ENCODE measurements at places on chromosomes 1 and 21.

- DNase-seq: no peak
Measured at GRCh38 chr1:1538334-1538733, 2.1 kb downstream of the TMEM240 start.

GRCh38 chr21:43034826-43035225 lies 40.8 kb downstream of the CBS start:
- DNase-seq: no peak

GRCh38 chr1:10687251-10687651 lies 109.2 kb downstream of the CASZ1 start:
- no peak for DNase-seq

- DNase-seq: no peak
Measured at GRCh38 chr1:157975228-157975950, 18.1 kb upstream of the KIRREL1 start.

- no peak for DNase-seq
Measured at GRCh38 chr1:155540000-155540874, 22.4 kb downstream of the ASH1L start.

- DNase-seq: no peak
Measured at GRCh38 chr21:33813832-33814365, 101.7 kb downstream of the ATP5PO start.

GRCh38 chr1:6302568-6302967 lies 41.7 kb upstream of the GPR153 start:
- no peak for DNase-seq

DNA sequence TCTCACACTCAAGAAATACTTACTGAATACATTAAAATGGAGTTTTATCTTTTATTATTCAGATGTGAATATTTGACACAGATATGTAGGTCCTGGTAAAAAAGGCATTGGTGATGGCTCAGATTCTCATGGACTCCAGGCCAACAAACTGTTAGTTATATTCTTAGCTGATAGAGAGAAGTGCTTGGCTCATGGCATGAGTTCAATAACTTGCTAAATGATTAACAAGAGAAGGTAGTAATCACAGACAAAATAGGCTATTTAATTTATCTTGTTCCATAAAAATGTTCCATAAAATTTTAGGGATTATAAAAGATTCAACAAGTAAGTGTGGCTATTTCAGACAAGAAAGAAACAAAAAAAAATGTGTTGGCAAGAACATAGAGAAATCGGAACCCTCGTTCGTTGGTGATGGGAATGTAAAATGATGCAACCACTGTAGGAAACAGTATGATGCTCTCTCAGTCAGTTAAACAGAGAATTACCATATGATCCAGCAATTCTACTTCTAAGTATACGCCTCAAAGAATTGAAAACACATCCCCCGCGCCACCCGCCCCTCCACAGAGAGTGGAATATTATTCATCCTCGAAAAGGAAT lies 737.8 kb upstream of the ADAMTS5 start:
- no peak for DNase-seq

- no peak for DNase-seq
Measured at GRCh38 chr1:6770751-6771440, 14.4 kb upstream of the CAMTA1 start.

- no peak for DNase-seq
Measured at GRCh38 chr1:68202239-68202832, 30.0 kb downstream of the WLS start.

- DNase-seq: no peak
Measured at GRCh38 chr1:234661317-234661928, 51.4 kb upstream of the IRF2BP2 start.

DNA sequence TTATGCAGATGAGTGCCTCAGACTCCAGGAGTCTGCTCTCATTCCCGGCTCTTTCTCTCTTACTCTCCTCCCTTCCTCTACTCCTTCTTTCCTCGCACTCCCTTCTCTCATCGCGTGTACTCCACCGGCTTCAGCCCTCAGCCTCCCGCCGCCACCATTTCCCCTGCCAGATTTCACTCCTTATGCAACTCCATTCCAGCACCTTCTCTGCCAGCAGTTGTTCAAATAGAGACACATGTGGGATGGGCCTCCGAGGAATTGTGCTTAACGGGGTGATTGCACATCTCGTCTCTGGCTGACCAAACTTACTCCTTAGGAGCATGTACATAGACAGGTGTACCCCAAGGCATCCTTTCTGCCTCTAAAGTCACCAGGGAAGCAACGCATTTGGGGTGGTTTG lies 2.1 kb downstream of the CNTN2 start:
- DNase-seq: no peak

DNA sequence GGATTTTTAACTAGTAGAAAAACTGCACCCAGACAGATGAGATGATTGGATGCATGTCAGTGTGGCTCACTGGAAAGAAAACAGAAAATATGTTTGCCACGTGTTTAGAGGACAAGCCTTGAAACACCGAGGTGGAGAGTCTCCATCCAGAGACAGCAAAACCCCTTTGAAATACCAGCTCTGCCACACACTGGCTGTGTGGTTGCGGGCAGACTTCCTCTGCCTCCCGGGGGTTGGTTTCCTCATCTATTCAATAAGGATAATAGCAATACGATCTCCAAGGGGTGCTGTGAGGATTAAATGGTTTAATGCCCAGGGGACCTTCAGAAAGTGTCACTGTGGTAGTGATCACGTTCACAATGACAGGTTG lies 67.2 kb upstream of the PARP1 start:
- DNase-seq: no peak

DNA sequence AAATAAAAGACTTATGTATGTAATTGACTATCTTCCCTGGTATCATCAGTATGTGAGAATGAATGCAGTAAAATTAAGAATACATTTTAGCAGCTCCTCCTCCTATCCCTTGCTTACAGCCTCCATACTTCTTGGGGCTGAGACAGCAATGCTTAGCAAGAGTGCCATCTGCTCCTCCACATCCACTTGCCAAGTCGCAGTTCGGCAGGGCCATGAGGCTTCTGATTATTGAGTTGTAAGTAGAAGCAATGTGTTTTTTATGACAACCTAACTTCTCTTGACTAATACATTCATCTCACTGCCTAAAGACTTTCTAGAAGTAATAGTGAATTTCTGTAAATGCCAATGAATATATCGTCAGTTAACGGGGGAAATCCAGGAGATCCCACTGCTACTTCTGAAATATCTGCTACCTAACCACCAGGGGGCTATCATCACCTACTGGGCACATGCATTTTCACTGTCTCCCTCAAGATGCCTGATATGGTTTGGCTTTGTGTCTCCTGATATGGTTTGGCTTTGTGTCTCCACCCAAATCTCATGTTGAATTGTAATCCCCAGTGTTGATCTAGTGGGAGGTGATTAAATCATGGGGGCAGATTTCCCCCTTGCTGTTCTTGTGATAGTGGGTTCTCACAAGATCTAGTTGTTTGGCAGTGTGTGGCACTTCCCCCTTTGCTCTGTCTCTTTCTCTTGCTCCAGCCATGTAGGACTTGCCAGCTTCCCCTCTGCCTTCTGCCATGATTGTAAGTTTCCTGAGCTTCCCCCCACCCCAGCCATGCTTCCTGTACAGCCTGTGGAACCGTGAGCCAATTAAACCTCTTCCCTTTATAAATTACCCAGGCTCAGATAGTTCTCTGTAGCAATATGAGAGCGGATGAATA lies 59.6 kb downstream of the EXTL2 start:
- peak; percentile 28 for DNase-seq

- peak; percentile 22 for DNase-seq
Measured at GRCh38 chr1:91450260-91450659, 45.6 kb upstream of the HFM1 start.

GRCh38 chr1:119472080-119472818 lies 34.8 kb upstream of the HSD3B1 start:
- DNase-seq: no peak

DNA sequence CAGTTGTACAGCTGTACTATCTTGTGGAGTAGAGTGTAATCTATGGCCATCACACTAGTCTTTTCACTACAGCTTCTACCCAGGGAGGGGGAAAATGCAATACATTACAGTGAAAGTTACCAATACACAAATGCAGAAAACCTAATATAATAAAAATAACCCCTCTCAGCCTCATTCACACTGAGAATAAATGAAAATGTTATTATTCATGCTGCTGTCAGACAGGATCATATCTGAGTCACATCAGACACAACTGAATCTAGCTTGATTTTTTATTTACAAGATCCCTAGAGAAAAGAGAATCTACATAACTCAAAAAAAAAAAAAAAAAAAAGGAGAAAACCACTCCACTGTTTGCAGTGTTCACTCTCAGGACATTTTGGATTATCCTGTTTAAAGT lies 293.9 kb upstream of the ESRRG start:
- DNase-seq: no peak

DNA sequence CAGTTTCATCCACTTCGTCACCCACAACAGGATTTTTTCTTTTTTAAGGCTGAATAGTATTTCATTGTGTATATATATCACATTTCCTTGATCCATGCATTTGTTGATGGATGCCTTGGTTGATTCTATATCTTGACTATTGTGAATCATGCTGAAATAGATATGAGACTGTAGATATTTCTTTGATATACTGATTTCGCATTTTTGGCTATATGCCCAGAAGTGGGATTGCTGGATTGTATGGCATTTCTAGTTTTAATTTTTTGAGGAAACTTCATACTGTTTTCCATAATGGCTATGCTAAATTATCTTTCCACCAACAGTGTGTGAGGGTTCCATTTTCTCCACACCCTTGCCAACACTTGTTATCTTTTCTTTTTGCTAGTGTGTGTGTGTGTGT lies 5.0 kb downstream of the GUCA2B start:
- DNase-seq: no peak
